ENCODE measurements at places on chromosomes 1 and 21. TPM values are rescaled to one million over a fixed set of nuclear protein-coding genes. Genes with fewer than 3 reads are reported as not detected.
A peak's percentile ranks its signal among the peaks of the same experiment; 100 is the strongest.

Gene C1orf141
- total RNA-seq: not detected

Gene PLA2G2A
- total RNA-seq: not detected

Gene BMP8B
- 2.4 TPM for total RNA-seq

Gene PPM1J
- 6.0 TPM for total RNA-seq

Gene BRDT
- not detected for total RNA-seq

Gene SIPA1L2
- not detected for total RNA-seq

Gene LRRC38
- not detected for total RNA-seq

Gene CLEC20A
- not detected for total RNA-seq

Gene ACTL8
- 0.55 TPM for total RNA-seq

- peak; percentile 2 for DNase-seq
- H3K27ac ChIP-seq: no peak overlapping the region
- H3K27me3 ChIP-seq: peaks cover 13% of the 10 kb centered on the region
- H3K4me1 ChIP-seq: no peaks in the 10 kb centered on the region
- H3K4me3 ChIP-seq: no peak overlapping the region
- no peaks in the 10 kb centered on the region for H3K36me3 ChIP-seq
These were observed 99.1 kb downstream of the MT1HL1 start for GRCh38 chr1:236904892-236905741.

GRCh38 chr1:1926886-1927660, 8.0 kb upstream of the TMEM52 start:
- no peaks in the 10 kb centered on the region for H3K36me3 ChIP-seq
- H3K4me3 ChIP-seq: no peak overlapping the region
- no peak for DNase-seq
- H3K27me3 ChIP-seq: peaks cover 42% of the 10 kb centered on the region
- no peak overlapping the region for H3K27ac ChIP-seq

DNA sequence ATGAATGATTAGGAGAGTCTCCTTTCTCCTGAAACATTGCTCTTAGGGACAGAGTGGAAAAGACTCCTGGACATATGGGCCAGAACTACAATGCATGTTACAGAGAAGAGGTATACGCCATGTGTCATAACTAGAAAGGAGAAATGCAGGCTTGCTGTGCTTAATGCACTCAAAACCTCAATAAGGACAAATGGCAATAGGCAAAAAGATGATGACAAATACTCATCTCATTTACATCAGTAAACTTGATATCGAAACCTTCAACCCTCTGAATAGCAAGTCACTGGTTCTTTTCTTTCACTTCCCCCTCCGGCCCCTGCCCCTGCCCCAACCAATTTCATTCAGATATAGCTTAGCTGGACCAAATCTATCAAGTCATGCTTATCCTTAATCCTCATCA, 1.9 kb upstream of the GPR88 start:
- H3K4me3 ChIP-seq: no peak overlapping the region
- no peak for DNase-seq
- H3K27me3 ChIP-seq: no peaks in the 10 kb centered on the region

- H3K27ac ChIP-seq: no peak overlapping the region
- no peaks in the 10 kb centered on the region for H3K27me3 ChIP-seq
These were observed 24.0 kb upstream of the DIRAS3 start for GRCh38 chr1:68074472-68074871.

DNA sequence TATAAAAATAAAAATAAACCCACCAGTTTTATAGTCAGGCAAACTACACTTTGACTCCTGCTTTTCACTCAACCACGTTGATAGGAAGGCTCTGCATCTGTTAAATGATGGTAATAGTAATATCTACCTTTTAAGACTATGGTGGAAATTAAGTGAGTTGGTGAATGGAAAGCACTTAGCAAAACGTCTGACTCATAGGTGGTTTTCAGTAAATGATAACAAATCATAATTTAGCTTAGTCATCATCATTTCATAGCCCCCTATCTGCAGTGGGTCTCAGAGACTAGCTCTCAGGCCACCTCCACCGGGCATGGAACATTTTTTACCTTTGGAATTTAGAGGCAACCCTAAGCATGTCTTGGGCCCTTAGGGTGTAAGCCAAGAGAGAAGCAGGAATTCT, 160.0 kb downstream of the PDE4B start:
- H3K4me1 ChIP-seq: no peaks in the 10 kb centered on the region
- no peaks in the 10 kb centered on the region for H3K27me3 ChIP-seq
- DNase-seq: no peak
- no peaks in the 10 kb centered on the region for H3K36me3 ChIP-seq
- H3K27ac ChIP-seq: no peak overlapping the region

DNA sequence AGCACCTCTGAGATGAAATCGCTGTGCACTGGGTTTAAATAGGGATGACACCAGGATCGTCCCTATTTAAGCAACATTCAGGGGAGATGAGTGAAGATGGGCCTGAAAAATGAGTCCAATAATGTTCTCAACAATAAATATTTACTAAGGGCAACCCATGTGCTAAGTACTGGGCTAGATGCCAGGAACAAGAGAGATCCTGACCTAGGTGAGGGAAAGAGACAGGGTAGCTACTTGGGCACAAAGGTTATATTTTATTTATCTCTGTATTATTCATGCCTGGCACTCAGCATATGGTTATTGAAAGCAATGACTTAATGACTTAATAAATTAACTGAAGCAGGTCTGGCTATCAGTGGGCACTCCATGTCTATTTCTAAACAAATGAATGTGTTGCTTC, 27.4 kb upstream of the AVPR1B start:
- no peaks in the 10 kb centered on the region for H3K36me3 ChIP-seq
- peaks cover 14% of the 10 kb centered on the region for H3K27me3 ChIP-seq
- no peak overlapping the region for H3K4me3 ChIP-seq
- no peak overlapping the region for H3K27ac ChIP-seq
- H3K4me1 ChIP-seq: no peaks in the 10 kb centered on the region

DNA sequence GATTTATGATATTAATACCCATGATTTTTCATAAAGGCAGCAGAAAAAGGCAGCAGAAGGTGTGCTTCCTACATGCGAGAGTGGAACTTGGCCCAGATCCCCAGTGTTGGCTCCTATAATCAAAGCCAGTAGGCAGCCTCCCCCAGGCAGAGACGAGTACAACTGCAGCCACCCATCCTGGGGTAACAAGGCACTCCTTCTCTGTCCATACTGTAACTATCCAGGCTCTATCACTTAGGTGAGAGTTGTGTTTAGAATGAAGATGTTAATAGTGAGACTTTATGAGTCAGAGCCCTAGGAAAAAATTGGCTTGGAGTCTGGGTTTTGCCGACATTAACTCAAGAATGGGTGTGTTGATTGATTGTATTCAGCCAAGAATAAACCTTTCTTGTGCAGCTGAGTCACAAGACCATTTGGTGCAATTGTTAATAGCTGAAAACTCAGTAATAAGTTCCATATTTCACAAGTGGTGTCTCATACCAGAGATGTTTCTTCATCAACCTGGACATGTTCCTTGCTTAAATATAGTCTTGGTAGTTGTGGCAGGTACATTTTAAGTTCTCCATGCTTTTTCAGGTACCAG, 322.3 kb downstream of the DUSP10 start:
- no peak overlapping the region for H3K4me3 ChIP-seq
- DNase-seq: no peak
- no peak overlapping the region for H3K27ac ChIP-seq
- no peaks in the 10 kb centered on the region for H3K27me3 ChIP-seq
- 0 out of 2 replicates have a peak, but pooled peaks cover 6% of the 10 kb centered on the region for H3K4me1 ChIP-seq

DNA sequence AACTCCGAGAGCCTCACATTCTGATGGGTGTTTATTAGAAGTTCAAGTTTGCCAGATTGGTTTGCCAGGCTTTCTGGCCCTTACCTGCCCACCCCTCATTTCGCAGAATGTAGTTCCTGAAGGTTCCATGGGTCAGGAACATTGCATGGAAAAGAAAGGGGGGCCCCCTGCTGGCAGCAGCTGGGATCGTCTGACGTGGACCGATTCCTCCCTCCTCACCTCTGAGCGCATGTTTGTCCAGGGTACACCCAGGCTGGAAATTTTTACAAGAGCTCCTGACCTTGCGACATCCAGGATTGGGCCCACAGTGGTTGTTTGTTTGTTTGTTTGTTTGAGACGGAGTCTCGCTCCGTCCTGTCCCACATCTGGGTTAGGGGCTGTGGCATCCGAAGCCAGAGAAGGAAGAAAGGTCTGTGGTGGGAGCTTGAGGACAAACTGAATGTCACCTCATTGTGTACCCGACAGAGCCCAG, 126.0 kb upstream of the TMEM51 start:
- no peak overlapping the region for H3K27ac ChIP-seq
- DNase-seq: no peak
- no peaks in the 10 kb centered on the region for H3K36me3 ChIP-seq
- no peaks in the 10 kb centered on the region for H3K4me1 ChIP-seq
- no peaks in the 10 kb centered on the region for H3K27me3 ChIP-seq

DNA sequence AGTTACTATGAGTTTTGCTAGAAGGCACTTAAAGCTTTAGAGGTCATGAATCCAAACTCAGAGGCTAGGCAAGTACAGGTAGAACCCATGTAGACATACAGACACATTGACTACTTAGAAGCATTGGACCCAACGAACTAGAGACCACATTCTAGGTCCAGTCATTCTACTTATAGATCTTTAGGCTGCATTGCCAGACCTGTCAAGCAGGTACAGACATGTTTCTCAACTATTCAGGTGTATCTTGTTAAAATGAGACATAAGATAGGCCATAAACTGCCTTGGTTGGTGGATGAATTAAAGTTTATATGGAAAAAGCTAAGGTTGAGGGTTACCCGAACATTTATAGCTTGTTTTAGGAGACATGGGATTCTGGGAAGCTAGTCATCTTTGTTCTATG, 6.5 kb downstream of the ZP4 start:
- H3K4me1 ChIP-seq: no peaks in the 10 kb centered on the region
- H3K36me3 ChIP-seq: no peaks in the 10 kb centered on the region
- no peaks in the 10 kb centered on the region for H3K27me3 ChIP-seq
- no peak for DNase-seq

DNA sequence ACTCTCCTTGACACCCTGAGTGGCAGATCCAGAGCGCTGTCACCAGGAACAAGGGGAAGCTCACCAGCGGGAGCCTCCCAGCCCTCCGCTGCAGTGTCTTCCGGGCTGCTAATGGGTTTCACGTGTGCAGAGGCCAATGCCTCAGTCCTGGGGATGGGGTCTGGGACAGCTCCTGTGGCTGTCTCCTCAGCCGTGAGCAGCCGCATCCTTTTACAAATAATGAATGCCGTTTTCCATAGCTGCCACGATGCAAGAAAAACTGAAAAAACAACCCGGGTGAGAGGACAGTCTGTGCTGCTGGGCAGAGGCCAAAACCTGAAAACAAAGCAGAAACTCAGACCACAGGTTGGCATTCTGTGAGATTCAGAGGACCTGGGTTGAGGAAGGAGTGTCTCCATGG, 212.2 kb upstream of the RAB4A start:
- H3K27me3 ChIP-seq: peaks cover 72% of the 10 kb centered on the region
- no peak overlapping the region for H3K27ac ChIP-seq
- H3K4me1 ChIP-seq: no peaks in the 10 kb centered on the region
- H3K36me3 ChIP-seq: no peaks in the 10 kb centered on the region

DNA sequence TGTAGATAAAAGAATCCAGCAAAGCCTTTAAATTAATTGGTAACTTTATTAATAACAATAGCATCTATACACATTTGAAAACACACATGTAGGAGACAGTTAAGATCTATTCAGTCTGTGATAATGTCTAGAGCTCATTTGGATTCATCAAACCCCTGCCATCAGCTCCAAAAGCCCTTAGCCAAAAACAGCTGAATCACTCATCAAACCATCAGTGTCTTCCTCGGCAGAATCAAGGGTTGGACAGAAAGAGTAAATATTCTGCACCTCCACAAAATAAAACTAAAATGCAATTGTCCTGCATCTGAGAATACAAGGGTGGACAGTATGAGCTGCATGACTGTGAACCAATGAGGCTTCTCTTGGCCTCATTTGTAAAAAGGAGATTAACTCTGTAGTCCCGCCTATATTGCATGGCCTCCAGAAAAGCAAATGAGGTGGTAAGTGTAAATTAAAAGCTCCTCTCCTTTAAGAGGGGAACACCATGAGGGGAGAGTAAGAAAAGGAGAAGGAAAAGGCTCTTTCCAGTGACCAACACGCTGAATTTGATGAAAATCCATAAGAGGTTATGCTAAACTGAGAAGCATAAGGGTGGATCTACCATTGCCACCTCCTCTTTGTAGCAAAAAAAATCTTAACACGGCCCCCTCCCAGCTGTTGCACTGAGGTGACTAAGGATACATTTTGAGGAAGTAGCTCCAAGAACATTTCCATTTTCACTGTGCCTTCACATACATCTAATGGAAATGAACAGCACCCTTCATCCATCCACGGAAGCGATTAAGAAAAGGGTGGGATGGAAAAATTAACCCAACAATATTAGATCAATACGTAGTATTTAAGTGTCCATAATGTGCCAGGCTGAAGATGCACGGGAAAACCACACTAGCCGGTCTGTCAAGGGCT, 14.7 kb upstream of the BOLA1 start:
- no peaks in the 10 kb centered on the region for H3K36me3 ChIP-seq
- H3K4me3 ChIP-seq: peak overlapping the region; percentile 79
- peak overlapping the region; percentile 97 for H3K27ac ChIP-seq
- DNase-seq: peak; percentile 52
- H3K27me3 ChIP-seq: no peaks in the 10 kb centered on the region
- H3K4me1 ChIP-seq: peaks cover 22% of the 10 kb centered on the region

DNA sequence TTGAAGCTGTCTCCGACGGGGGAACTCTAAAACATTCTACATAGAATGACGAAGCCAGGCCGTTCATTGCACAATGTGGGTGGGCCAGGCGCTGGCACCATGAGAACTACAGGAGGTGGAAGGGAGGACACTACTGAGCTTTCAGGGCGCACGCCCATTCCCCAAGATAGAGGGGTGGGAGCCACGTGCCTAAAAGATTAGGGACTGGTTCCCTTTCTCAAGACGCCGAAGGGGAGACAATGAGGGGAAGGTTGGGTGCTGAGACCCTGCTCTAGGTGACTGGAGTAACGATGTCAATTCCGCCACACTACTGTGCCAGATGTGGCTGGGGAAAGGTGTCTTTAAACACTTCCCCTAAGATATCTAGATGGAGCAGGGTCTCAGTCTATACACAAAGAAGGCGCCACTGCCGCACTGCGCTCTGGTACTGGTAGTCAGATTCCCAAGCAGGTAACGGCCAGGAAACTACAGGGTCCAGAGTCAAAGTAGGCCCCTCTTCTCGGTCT, 782 bp downstream of the CSDE1 start:
- H3K4me3 ChIP-seq: peak overlapping the region; percentile 79
- H3K36me3 ChIP-seq: peaks cover 24% of the 10 kb centered on the region
- H3K4me1 ChIP-seq: peaks cover 34% of the 10 kb centered on the region
- no peaks in the 10 kb centered on the region for H3K27me3 ChIP-seq

DNA sequence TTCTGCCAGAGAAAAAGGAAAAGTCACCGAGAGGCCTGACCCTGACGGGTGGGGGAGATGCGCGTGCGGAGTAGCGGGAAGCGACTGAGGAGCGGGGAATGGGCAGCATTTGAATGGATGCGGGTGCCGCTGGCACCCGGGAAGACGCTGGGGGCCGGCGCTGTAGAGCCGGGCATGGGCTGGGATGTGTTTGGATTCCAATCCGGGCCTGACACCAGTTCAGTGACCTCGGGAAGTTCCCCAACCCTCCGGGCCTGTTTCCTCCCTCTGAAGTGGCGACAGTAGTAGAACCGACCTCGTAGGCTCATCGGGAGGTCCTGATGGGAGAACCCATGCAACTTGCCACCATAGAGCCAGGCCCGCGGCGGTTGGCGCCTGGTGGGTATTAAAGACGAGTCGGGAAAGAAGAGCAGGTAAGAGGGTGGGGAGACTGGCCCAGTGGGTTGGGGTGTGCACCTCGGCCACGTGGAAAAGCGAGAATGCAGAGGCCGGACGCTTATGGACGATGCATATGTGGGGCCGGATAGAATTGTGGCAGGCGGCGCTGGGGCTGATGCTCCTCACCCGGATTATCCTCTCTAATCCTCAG, 642 bp upstream of the SLC16A1 start:
- H3K4me3 ChIP-seq: peak overlapping the region; percentile 82
- no peaks in the 10 kb centered on the region for H3K27me3 ChIP-seq

All from PC-9 (cell line).